ENCODE measurements at places on chromosomes 11 and 22. TPM values are rescaled to one million over a fixed set of nuclear protein-coding genes. Genes with fewer than 3 reads are reported as not detected.

- no peak overlapping the region for H3K27ac ChIP-seq
- H3K4me3 ChIP-seq = no peak overlapping the region
- DNase-seq = no peak
- no peaks in the 10 kb centered on the region for H3K36me3 ChIP-seq
- no peaks in the 10 kb centered on the region for H3K27me3 ChIP-seq
Observed at GRCh38 chr11:56624661-56625110, 10.0 kb upstream of the OR5M1 start.

- H3K27ac ChIP-seq = no peak overlapping the region
- H3K4me3 ChIP-seq = peak overlapping the region; percentile 67
- peaks cover 20% of the 10 kb centered on the region for H3K27me3 ChIP-seq
- peaks cover 41% of the 10 kb centered on the region for H3K4me1 ChIP-seq
Observed at GRCh38 chr11:114061681-114062049, 2.2 kb downstream of the ZBTB16 start.

DNA sequence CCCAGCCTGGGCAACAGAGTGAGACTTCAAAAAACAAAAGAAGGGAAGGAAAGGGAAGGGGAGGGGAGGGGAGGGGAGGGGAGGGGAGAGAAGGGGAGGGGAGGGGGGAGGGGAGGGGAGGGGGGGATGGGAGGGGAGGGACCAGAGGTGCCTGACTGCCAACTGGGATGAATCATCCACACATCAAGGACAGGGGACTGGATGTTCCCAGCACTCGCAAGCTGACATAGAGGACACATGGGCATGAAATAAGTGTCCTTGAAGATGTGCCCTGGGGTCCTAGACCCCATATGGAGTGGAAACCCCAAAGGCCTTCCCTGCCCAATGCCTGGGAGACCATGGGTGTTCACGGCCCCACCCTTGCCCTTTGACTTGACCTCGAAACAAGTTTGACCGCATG is 19.8 kb downstream of the TST start:
- H3K36me3 ChIP-seq = no peaks in the 10 kb centered on the region
- H3K27ac ChIP-seq = no peak overlapping the region
- no peak overlapping the region for H3K4me3 ChIP-seq
- DNase-seq = no peak
- H3K4me1 ChIP-seq = no peaks in the 10 kb centered on the region

DNA sequence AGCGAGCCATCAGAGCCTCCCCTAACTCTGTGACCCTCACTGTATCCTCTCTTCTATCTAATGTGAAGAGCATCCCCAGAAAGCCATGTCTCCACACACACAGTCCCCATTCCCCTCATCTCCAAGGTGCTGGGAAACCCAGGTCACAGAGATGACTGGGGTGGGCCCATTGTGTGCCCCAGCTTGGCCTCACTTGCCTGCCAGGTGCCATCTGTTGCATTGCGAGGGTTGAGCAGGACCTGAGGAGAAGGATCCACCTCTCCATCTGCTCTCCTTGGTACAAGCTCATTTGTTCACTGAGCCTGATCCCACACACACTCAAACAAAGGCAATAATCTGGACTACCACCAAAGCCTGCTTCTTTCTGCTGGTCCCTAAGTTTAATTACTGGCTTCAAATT is 118.8 kb downstream of the SPATA19 start:
- no peaks in the 10 kb centered on the region for H3K36me3 ChIP-seq
- no peak overlapping the region for H3K27ac ChIP-seq
- H3K4me1 ChIP-seq = no peaks in the 10 kb centered on the region
- no peak for DNase-seq

- no peak overlapping the region for H3K4me3 ChIP-seq
- no peaks in the 10 kb centered on the region for H3K4me1 ChIP-seq
- DNase-seq = no peak
- H3K27me3 ChIP-seq = no peaks in the 10 kb centered on the region
- no peak overlapping the region for H3K27ac ChIP-seq
Observed at GRCh38 chr11:33942954-33943353, 51.1 kb upstream of the LMO2 start.

DNA sequence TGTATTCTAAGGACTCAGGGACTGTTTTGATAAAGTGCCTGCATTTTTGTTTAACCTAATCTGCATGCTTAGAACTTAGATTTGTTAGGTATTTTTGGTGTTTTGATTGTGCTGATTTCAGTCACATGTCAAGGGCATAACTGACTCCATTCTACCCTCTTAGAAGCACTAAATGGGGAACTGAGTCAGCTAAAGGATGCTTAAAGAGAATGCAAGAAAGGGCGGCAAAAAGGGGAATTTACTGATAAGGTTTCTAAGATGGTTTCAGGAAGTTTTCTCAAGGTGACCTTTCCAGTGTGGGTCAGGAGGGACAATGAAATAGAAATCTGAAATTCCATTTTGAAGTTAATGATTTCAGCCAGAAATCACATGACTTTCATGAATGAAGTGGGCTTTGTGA is 43.0 kb downstream of the MMP20 start:
- no peaks in the 10 kb centered on the region for H3K36me3 ChIP-seq
- no peaks in the 10 kb centered on the region for H3K27me3 ChIP-seq
- no peak overlapping the region for H3K27ac ChIP-seq
- H3K4me1 ChIP-seq = peaks cover 8% of the 10 kb centered on the region

DNA sequence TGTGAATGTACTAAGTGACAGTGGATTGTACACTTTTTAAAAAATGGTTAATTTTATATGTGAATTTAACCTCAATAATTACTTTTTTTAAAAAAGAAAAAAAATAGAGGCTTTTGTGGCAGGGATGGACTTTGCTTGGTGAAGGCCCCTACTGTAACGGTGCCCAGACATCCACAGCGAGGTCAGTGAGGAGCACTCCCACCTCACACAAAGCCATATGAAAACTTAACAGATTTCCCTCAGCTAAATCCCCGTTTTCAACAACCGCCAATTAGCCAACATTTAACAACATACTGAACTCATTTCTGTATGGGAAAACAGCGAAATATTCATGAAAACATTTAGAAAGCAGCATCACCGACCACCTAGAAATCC is 642 bp upstream of the C11orf58 start:
- peaks cover 8% of the 10 kb centered on the region for H3K36me3 ChIP-seq
- peaks cover 35% of the 10 kb centered on the region for H3K4me1 ChIP-seq
- DNase-seq = no peak
- H3K27me3 ChIP-seq = no peaks in the 10 kb centered on the region
- H3K27ac ChIP-seq = peak overlapping the region; percentile 98
- H3K4me3 ChIP-seq = peak overlapping the region; percentile 78

DNA sequence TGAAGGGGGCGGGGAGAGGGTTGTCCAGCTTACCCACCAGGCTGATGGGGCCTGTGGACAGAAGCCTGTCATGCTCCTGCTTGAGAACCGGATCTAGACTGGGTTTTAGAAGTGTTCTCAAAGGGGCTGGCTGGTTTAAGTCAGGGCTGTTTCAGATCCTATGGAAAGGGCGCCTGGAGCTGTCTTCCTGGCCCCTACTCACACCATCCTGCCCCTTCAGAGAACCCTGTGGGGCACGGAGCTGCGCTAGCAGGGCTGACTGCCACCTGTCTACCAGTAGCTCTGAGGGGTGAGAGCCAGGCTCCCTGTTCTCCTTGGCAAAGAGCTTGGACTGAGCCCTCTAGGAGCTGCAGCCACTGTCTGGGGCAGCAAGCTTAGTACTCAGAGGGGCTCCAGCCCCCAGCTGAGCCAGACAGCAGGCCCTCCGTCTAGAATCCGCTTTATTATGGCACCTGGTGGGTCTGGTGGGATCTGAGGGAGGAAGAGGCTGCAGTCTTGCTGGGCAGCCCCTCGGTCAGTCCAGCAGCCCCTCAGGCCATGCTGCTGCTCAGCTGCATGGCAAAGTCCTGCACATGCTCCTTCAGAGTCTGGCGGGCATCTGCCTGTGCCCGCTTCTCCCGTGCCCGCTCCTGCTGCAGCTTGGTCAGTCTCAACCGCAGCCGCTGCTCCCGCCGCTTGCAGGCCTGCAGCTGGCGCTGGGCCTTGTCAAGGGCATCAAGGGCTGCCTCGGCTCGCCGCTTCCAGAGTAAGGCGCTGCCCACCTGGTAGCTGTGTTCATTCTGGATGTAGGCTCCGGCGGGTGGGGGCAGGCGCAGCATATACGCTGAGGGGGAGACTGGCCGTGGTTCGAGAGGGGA is 2.3 kb downstream of the THAP7 start:
- DNase-seq = no peak
- no peak overlapping the region for H3K4me3 ChIP-seq
- no peaks in the 10 kb centered on the region for H3K27me3 ChIP-seq
- H3K27ac ChIP-seq = peak overlapping the region; percentile 100
- peaks cover 49% of the 10 kb centered on the region for H3K36me3 ChIP-seq
- peaks cover 54% of the 10 kb centered on the region for H3K4me1 ChIP-seq

DNA sequence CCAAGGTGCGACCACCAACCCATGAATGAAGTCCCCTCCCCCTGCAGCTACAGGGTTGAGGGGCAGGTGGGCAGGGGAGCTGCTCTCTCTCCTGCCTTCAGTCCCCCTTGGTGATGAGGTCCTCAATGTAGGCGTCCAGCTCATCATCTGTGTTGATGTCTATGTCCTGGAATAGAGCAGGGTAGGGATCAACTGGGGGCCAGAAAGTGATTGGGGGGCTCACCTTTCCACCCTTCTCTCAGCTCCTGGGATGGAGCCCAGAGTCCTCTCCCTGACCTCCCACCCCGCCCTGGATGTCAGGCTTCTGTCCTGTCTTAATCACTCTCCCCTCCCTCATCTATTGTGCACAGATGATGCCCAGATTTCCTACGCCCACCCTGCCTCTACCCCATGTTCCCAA is 41.9 kb downstream of the MORC2 start:
- no peaks in the 10 kb centered on the region for H3K27me3 ChIP-seq
- DNase-seq = no peak
- H3K4me3 ChIP-seq = no peak overlapping the region

DNA sequence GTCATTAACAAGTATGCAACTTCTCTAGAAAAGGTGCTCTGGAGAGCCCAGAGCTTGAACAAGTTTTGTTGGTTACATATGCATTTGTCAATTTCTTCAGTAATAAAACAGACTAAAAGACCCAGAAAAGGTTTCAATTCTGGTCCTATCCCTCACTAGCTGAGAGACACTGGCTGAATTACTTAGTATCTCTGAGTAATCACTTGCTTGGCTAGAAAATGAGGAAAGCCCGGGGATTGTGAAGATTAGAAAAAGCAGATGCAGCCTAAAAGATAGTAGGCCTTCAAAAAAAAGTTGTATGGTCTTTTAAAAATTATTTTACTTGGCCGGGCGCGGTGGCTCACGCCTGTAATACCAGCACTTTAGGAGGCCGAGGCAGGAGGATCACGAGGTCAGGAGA is 41.2 kb downstream of the MAPK1 start:
- H3K27me3 ChIP-seq = no peaks in the 10 kb centered on the region
- peaks cover 2% of the 10 kb centered on the region for H3K36me3 ChIP-seq
- no peak overlapping the region for H3K4me3 ChIP-seq
- H3K27ac ChIP-seq = no peak overlapping the region
- no peak for DNase-seq

DNA sequence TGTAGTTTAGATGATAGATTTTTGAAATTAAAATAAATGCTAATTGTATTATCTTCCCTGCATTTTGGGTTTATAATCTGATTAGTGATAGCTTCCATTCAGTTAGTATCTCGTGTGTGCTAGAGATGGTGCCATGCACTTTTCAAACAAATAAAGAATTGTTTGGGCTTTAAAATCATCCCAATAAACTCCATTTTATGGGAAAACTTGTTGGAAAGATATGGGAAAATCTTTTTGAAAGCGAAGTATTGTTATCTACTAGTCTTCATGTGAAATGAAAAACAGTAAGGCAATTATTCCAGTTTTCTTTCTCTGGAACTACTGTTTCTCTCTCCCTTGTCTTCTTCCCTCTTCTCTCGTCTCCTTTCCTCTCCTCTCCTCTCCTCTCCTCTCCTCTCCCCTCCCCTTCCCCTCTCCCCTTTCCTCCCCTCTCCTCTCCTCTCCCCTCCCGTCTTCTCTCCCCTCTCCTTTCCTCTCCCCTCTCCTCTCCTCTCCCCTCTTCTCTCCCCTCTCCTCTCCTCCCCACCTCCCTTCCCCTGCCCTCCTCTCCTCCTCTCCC is 27.9 kb upstream of the MUC15 start:
- no peaks in the 10 kb centered on the region for H3K36me3 ChIP-seq
- no peaks in the 10 kb centered on the region for H3K4me1 ChIP-seq
- no peak overlapping the region for H3K4me3 ChIP-seq
- no peak overlapping the region for H3K27ac ChIP-seq

DNA sequence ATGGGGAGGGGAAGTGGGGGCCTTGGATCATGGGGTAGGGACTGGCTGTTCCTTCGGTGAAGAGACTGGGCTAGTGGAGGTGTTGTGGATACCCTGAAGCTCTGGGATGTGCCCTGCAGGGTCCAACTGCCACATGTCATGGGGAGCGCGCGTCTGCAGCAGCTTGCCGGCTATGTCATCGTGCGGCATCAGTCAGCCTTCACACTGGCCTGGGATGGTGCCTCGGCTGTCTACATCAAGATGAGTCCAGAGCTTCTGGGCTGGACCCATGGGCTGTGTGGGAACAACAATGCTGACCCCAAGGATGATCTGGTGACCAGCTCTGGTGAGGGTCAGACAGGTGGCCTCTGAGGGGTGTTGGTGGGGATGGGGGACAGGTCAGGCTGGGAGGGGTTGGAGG is 9.9 kb downstream of the OTOG start:
- H3K27ac ChIP-seq = no peak overlapping the region
- H3K4me1 ChIP-seq = no peaks in the 10 kb centered on the region
- no peak overlapping the region for H3K4me3 ChIP-seq
- H3K27me3 ChIP-seq = peaks cover 3% of the 10 kb centered on the region

GRCh38 chr22:27867953-27868731 is 50.9 kb downstream of the PITPNB start:
- no peak overlapping the region for H3K27ac ChIP-seq
- H3K4me3 ChIP-seq = no peak overlapping the region
- H3K4me1 ChIP-seq = peaks cover 6% of the 10 kb centered on the region
- H3K36me3 ChIP-seq = peaks cover 38% of the 10 kb centered on the region
- H3K27me3 ChIP-seq = no peaks in the 10 kb centered on the region

- peak; percentile 78 for DNase-seq
- peaks cover 12% of the 10 kb centered on the region for H3K4me1 ChIP-seq
- H3K27ac ChIP-seq = no peak overlapping the region
- no peaks in the 10 kb centered on the region for H3K27me3 ChIP-seq
Observed at GRCh38 chr11:62340269-62340901, 3.1 kb downstream of the ASRGL1 start.

DNA sequence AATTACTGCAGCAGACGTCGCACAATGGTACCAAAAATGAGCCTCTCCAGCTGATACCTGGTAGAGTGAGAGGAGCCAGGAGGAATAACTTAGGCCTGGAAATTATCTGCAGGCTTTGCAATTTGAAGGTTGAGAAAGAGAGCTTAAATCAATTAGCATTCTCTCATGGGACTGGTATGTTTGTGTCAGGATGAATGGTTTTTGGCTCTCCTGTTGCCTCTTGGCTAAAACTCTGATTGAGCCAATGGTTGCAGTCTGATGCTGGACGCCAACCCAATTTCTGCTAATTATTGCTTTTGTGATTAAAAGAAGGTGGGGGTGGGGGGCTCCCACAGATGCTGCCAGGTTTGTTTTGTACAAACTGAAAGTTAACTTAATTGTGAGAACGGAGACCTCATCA is 12.5 kb upstream of the NELL1 start:
- no peaks in the 10 kb centered on the region for H3K4me1 ChIP-seq
- no peak for DNase-seq
- no peak overlapping the region for H3K4me3 ChIP-seq
- H3K27me3 ChIP-seq = no peaks in the 10 kb centered on the region

The RAG2 gene
- not detected for total RNA-seq

The TMPRSS13 gene
- 1.4 TPM for total RNA-seq

The LBHD1 gene
- 10.4 TPM for total RNA-seq

The RIN1 gene
- 1.6 TPM for total RNA-seq

The KLHL35 gene
- 0.33 TPM for total RNA-seq

The POU2AF2 gene
- total RNA-seq = not detected

The OR2AG2 gene
- not detected for total RNA-seq

The DGCR6L gene
- 31.2 TPM for total RNA-seq

The SCGB1A1 gene
- total RNA-seq = not detected

Measured in CD4-positive, alpha-beta T cell (primary cell).